Spleen (tissue), 13 donors: ENCODE measurements at places on chromosomes 12 and 14. TPM values are rescaled to one million over a fixed set of nuclear protein-coding genes. Genes with fewer than 3 reads are reported as not detected.

DNA sequence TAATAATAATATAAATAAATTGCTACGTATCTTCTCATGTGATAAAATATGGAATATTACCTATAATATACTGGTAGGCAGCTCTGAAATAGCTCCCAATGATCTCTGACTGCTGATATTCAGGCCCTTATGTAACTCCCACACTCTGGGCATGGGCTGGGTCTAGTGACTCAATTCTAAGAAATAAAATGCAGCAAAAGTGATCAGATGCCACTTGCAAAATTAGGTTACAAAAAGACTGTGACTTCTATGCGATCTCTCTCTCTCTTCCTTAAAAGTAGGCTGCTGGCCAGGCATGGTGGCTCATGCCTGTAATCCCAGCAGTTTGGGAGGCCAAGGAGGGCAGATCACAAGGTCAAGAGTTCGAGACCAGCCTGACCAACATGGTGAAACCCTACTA is 10.3 kb upstream of the CACNB3 start:
- DNase-seq, result no peak

GRCh38 chr12:108017472-108018057 is 111.5 kb upstream of the WSCD2 start:
- DNase-seq, result no peak

- DNase-seq, result no peak
These were observed 5.4 kb downstream of the FOXJ2 start for GRCh38 chr12:8037947-8038346.

DNA sequence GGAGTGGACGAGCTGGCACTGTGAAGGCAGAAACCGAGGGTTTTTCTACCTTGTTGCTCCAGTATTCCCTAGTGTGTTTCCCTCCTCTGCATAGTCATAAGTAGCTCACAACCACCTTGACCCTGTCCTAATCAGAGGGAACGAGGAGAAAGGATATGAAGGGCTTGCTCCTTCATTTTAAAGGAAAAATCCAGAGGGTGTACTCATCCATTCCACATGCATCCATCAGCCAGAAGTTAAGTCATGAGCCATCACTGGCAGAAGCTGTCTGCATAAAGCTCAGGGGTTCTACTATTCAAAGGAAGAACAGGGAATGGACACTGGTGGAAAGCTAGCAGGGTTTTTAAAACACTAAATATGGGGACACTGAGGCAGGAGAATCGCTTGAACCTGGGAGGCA is 84.3 kb upstream of the FOXN3 start:
- DNase-seq, result no peak

Gene LPAR5
- 17.3 TPM for total RNA-seq

GRCh38 chr14:61588419-61588901 is 106.9 kb upstream of the HIF1A start:
- DNase-seq, result no peak

GRCh38 chr12:64103825-64104740 is 118.0 kb downstream of the KICS2 start:
- no peak for DNase-seq
